ENCODE measurements at places on chromosomes 16 and 17. TPM values are rescaled to one million over a fixed set of nuclear protein-coding genes. Genes with fewer than 3 reads are reported as not detected.

HCRT gene
- total RNA-seq = not detected

TACO1 gene
- 20.9 TPM for total RNA-seq

TMEM238L gene
- 1.2 TPM for total RNA-seq

RNF166 gene
- 26.5 TPM for total RNA-seq

- no peak for DNase-seq
These were observed 229.8 kb downstream of the CPPED1 start for GRCh38 chr16:12573730-12574383.

- DNase-seq = no peak
These were observed 80.2 kb downstream of the DYNLRB2 start for GRCh38 chr16:80620736-80621605.

All from vagina (tissue), 2 donors.